ENCODE measurements at places on chromosomes 1 and 21.

DNA sequence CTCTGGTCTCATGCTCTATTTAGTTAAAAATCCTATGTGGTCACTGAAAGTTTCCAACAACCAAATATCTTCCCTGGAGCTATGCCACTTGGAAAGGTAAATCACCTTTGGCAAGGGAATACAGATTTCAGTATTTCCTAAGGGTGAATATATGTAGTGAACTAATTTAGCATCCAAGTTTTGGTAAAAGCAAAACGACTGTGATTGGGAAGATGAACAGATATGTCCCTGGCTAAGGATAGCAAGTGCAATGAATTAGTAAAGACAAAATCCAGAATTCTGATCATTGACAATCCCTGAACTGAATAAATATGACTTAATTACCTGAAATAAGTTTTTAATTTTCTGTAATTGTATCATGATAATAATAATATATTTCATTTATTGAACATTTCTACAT is at the start of gene OR2T33:
TSS of gene OR2T33 (minus strand) at position 101 of the 400 bp plus-strand sequence. CDS start 4,162 bp downstream, outside the sequence.
- no peak for DNase-seq

DNA sequence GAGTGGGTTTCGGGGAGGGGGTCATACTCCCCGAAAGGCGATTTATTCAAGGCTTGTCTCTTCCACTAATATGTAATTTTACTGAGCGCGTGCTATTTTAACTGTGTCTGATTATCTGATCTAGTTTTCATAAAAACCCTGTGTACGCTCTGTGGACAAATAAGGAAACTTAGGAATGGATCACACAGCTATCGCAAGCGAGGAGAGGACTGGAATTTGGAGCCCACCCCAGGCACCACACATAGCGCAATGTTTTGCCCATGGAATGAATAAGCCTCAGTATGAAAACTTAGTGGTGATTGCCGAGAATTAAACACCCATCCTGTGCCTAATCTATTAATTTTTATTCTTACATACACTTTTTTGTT is 9.8 kb upstream of the RAB42 start:
- no peak for DNase-seq

GRCh38 chr1:207825719-207826556 is 74.1 kb downstream of the CD46 start:
- peak; percentile 72 for DNase-seq

DNA sequence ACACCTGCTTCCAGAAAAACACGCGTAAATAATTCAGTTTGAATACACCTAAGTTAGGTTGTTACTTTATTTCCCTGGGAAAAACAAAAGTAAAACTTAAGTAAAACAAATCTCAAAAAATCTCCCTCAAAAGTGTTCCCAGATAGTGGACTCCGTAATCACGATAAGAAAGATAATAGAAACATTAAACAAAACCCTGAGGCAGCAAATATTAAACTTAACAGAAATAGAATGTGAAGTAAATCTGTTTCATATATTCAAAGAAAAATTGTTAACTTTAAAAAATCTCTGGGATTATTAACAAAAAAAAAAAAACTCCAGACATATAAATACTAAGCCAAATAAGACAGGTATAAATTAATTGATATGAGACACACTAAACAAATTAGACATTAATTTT is 743.2 kb upstream of the NCAM2 start:
- DNase-seq, result no peak

- DNase-seq, result no peak
Measured at GRCh38 chr21:16046656-16047330, 317.0 kb downstream of the USP25 start.

GRCh38 chr1:7372477-7373120 is 398.5 kb upstream of the VAMP3 start:
- DNase-seq, result no peak

DNA sequence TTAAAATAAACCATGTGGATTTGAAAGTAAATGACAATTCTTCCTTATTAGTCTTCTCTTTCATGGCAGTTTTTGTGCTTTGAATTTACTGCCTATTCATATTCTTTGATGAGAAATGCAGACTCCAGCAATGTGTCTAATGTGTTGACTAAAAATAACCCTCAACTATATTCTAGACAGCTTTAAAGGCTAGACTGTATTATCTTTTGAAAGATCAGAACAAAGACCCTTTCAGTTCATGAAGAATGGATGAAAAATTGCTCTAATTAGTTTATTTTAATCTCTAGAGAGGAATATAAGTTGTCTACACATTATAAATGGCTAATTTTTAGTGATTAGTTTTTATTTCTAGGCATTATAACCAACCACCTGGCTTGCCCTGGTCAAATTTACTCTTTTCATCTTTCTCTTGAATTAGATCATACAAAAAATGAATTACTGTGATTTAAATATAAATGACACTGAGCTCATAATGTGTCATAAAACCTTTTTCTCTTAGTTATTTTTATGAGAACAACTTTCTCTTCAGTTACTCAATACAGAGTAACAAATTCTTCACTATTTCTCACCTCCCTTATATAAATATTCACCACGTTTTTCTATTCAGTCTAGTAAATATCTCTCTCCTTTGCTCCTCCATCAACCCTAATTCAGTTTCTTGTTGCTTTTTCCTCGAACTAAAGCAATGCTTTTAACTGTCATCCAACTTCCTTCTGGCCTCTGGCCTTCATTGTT is 428.5 kb upstream of the TMPRSS15 start:
- DNase-seq, result no peak

GRCh38 chr1:167272369-167272957 is 51.8 kb downstream of the POU2F1 start:
- DNase-seq, result no peak

DNA sequence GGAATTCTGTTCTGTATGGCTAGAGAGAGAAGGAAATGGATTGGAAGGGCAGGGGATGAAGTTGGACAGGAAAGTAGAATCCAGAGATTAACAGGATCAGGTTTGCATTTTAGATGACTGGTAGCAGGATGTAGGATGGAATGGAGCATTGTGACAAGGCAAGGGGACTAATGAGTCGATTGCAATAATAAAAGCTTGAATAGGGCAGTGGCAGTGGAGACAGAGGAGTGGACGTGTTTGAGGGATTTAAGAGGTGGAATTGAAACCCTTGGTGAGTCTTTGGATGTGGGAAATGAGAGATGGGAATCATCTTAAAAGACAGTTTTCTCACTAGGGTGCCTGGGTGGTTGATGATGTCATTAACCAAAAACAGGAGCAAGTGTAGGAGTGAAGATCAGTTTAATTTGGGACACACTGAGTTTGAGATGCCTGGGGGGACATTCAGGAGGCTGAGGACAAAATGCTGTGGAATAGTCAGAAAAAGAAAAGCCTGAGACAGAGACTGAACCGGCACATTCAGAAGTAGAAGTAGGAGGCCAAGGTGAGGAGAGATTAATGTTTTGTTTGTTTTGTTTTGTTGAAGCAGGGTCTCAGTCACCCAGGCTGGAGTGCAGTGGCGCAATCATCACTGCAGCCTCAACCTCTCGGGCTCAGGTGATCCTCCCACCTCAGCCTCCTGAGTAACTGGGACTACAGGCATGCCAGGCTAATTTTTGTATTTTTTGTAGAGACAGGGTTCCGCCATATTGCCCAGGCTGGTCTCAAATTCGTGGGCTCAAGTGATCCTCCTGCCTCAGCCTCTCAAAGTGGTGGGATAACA is 29.1 kb upstream of the C1orf146 start:
- DNase-seq, result no peak

- no peak for DNase-seq
Measured at GRCh38 chr1:87940421-87940820, 611.7 kb downstream of the LMO4 start.

DNA sequence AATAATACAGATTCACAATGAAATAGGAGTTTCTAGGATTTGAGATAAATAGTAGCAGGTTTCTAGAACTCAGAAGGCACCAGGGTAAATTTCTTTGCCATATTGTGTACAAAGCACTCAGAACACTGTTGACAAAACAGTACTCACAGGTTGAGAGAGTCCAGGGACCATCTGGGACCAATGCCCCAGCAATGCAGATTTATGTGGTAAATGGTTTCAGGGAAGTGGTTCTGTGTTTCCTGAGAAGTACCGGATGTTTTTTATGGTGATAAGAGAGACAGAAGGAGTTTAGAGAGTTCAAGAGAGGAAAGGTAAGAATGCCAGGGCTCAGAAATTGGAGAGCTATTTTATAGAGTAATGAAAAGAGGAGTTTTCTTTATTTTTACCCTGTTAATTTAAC is 29.6 kb upstream of the DIPK1A start:
- DNase-seq, result no peak

DNA sequence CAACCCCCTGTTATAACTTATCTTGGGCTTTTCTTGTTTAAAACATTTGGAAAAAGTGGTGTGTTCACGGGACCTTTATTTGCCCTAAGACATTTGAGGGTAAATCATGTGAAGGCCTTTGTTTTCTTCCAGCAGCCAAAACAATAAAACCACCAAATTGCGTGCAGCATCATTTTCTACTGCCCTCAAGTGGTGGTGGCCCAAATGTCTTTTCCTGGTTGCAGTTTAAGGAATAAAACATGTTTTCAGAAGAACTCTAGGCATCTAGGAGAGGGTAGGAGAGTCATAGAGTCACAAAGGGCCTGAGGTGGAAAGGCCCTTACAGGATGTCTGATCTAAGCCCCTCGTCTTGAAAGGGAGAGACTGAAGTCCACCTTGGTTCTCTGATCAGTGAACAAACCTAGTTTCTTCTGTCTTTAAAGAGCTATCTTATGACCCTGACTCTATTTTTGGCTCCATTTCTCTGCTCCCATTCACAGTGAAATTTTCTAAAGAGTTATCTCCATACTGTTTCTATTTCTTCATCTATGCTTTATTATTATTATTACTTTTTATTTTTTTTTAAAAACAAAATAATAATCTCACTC is 16.0 kb upstream of the EPS15 start:
- DNase-seq, result no peak

DNA sequence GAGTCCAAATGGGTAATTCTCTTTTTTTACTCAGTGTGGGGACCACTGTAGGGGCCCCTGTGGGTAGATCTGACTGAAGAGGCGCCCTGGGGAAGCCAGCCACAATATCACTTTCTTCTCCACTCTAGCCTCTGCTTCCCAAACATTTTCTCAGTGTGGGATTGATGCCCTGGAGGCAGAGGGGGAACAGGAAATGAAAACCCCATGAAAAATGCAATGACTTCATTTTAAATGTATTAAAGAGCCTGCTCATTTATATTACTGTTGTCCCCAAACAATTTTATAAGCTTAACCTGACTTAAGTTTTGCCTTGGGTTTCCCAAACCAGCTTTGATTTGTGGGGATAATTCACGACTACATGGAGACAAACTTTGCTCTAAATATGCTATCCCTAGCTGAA is 181.9 kb downstream of the C1orf94 start:
- DNase-seq, result no peak

DNA sequence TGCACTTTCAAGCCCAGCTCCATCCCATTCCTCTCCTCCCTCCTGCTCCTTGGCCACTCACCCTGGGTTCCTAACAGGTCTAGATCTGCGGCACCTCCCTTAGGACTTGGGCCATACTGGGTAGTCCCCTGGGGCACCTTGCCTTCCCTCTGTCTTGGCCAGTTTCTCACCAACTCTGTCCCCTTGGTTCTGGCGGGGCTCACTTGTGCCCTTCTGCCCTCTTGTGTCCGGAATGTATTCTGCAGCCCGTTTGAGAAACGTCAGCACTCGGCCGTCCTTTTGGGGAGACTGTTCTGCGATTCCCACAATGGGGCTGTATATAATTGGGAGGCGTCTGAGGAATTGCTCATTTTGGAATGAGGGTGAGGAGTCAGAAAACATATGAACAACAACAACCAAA is 162.4 kb downstream of the ZSCAN20 start:
- DNase-seq, result no peak

DNA sequence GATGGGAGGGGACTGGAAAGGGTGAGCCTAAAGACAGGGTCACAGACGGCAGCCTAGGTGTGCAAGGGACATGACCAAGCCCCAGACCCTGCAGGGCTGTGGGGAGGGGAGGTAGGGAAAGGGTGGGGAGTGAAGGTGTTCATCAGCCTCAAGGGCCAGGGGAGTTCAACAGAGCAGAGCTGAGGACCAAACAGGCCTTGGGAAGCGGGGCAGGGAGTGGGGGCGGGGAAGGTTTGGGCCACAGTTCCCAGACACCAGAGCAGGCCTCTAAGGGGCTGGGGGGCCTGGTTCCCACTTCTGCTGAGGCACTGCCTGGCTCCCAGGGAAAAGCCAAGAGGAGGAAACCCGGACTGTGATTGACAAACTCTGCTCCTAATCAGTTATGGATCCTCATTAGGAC is 456.3 kb downstream of the MATN1 start:
- DNase-seq, result no peak

GRCh38 chr1:59128239-59128736 is 168.6 kb upstream of the FGGY start:
- no peak for DNase-seq

DNA sequence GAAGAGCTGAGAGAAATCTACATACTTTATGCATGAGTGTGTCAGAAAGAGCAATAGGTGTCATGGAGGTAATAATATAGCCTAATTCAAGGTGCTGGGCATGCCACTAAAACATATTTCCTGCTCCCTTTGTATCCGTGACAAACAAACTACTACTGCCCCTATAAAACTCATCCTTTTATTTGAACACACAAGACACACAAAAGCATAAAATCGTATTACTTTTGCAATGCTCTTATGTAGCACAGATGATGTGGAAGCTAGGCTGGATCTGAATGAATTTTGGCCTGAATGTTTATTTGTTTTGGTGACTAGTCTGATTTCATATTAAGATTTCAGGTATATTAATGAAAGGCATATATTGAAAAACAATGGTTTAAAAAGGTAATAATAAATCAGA is 239.3 kb upstream of the NEGR1 start:
- DNase-seq, result no peak

- no peak for DNase-seq
Measured at GRCh38 chr1:201119206-201120197, 7.3 kb upstream of the CACNA1S start.

DNA sequence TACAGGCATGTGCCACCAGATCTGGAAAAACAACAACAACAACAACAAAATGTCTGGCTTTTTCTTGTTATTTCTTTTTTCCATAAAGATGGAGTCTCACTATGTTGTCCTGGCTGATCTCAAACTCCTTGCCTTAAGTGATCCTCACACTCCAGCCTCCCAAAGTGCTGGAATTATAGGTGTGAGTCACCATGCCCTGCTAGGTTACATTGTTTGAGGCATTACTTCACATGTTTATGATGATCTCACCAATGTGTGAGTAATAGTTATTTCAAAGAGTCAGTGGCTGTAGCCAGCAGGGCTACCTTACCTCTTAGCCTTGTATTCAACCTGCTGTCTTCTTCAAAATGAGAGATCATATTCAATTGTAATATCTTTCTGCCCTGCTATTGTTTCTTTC is 445.7 kb downstream of the AMY1C start:
- no peak for DNase-seq
